ENCODE measurements at places on chromosomes 1 and 21.

GRCh38 chr1:55314740-55315139 lies 99.6 kb upstream of the USP24 start:
- H3K27ac ChIP-seq: no peak overlapping the region
- H3K4me3 ChIP-seq: no peak overlapping the region
- DNase-seq: no peak
- no peaks in the 10 kb centered on the region for H3K36me3 ChIP-seq
- H3K4me1 ChIP-seq: no peaks in the 10 kb centered on the region

DNA sequence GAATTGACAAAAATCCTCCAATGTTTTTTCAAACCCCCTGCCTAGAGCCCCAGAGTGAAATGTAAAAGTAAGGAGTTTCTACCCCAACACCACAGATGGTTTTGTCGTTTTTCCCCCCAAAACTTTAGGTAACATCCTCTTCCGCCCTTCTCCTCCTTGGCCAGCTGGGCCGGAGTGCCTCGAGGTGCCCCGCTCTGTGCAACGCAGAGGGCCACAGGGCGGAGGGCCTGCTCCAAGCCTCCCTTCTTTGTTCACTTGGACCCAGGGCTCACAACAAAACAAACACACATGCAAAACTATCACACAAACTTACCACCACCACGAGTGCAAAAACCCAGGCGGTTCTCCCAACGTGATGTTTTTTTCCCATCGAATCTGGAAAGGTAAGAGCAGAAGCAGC lies 1.9 kb downstream of the SSBP3 start:
- DNase-seq: no peak
- no peaks in the 10 kb centered on the region for H3K27me3 ChIP-seq
- H3K4me3 ChIP-seq: peak overlapping the region; percentile 89
- H3K4me1 ChIP-seq: peaks cover 7% of the 10 kb centered on the region
- no peak overlapping the region for H3K27ac ChIP-seq

DNA sequence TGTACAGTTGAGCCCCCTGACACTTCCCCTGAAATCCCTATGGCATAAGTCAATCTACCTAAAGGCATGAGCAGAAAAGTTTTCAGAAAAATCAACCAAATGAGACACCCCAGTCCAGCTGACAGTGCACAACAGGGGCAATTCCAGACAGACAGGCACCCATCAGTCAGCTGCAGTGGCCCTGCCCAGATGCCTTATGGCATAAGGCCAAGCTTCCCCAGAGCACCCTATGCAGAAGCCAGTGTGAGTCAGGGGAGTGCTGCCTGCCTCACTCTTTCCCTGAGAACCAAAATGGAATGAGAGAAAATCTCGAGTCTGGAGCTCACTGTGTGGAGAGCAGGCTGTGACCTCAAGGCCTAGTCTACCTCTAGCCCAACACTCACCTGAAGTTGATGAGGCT lies 38.1 kb downstream of the MRAP start:
- no peaks in the 10 kb centered on the region for H3K4me1 ChIP-seq
- no peaks in the 10 kb centered on the region for H3K27me3 ChIP-seq
- peaks cover 58% of the 10 kb centered on the region for H3K36me3 ChIP-seq
- no peak for DNase-seq
- no peak overlapping the region for H3K27ac ChIP-seq
- no peak overlapping the region for H3K4me3 ChIP-seq

- H3K27ac ChIP-seq: no peak overlapping the region
- no peaks in the 10 kb centered on the region for H3K4me1 ChIP-seq
- no peaks in the 10 kb centered on the region for H3K36me3 ChIP-seq
- no peak overlapping the region for H3K4me3 ChIP-seq
Observed at GRCh38 chr1:17844185-17844826, 89.2 kb downstream of the ACTL8 start.

DNA sequence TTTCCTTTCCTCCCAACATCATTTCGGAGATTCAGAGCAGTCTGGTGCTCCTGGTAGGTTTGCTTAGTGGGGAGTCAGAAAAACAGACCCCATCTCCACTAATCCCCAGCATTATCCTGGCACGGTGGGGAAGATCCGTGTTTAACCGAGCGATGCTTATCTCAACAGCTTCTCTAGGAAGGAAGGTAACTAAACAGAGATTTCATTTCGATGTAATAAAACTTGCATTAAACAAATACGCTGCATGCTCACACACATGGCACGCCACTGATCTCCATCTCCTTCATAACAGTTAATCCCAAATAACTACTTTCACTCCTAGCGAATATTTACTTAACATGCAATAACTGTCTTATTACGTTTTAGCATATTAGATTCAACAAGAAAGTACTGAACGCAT lies 144.6 kb upstream of the CD34 start:
- no peak overlapping the region for H3K4me3 ChIP-seq
- H3K27ac ChIP-seq: no peak overlapping the region
- no peak for DNase-seq
- H3K27me3 ChIP-seq: no peaks in the 10 kb centered on the region

GRCh38 chr1:206512851-206513180 lies 5.5 kb downstream of the RASSF5 start:
- peaks cover 13% of the 10 kb centered on the region for H3K27me3 ChIP-seq
- H3K27ac ChIP-seq: no peak overlapping the region
- no peaks in the 10 kb centered on the region for H3K36me3 ChIP-seq
- no peaks in the 10 kb centered on the region for H3K4me1 ChIP-seq
- no peak overlapping the region for H3K4me3 ChIP-seq

GRCh38 chr1:207259391-207259790 lies 62.1 kb upstream of the CD55 start:
- no peaks in the 10 kb centered on the region for H3K4me1 ChIP-seq
- no peak overlapping the region for H3K4me3 ChIP-seq
- H3K27ac ChIP-seq: no peak overlapping the region
- H3K36me3 ChIP-seq: peaks cover 6% of the 10 kb centered on the region
- peak; percentile 38 for DNase-seq
- no peaks in the 10 kb centered on the region for H3K27me3 ChIP-seq

GRCh38 chr1:220341126-220341525 lies 68.9 kb upstream of the RAB3GAP2 start:
- H3K36me3 ChIP-seq: no peaks in the 10 kb centered on the region
- no peak overlapping the region for H3K27ac ChIP-seq
- no peak overlapping the region for H3K4me3 ChIP-seq
- H3K27me3 ChIP-seq: no peaks in the 10 kb centered on the region

DNA sequence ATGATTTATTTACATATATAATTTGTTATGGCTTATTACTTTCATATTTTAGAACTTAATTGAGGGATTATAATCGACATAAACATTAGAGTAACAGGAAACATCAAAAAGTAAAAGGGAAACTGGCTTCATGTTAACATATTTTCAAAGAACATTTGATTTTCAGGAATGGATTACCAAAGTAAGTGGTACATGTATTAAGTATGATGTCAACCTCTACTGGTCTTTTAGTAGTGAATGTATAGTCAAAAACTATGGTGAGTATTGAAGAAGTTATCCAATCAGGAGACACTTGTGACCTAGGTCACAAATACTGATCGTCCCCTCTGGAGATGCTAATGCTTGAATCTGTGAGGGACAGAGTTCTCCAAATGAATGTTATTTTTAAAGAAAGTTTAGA lies 768.9 kb upstream of the ADGRL4 start:
- H3K4me3 ChIP-seq: no peak overlapping the region
- H3K27me3 ChIP-seq: no peaks in the 10 kb centered on the region

DNA sequence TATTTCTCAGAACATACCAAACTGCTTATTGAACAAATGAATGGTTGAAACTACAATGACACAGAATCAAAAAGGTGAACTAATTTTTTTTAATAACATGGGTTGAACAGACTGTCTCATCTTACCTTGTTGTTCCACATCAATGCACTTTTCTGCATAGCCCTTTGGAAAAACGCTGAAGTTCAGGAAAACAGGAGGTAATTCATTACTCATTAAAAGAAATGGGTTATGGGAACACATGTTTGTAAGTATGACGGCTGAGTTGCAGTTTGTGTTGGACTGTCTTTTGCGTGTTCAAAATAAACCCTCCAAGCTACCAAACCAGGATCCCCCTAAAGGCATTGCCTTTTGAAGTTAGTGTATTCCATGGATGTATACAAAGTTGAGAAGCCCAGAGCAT lies 514.9 kb upstream of the PKN2 start:
- DNase-seq: no peak
- no peak overlapping the region for H3K4me3 ChIP-seq
- H3K36me3 ChIP-seq: no peaks in the 10 kb centered on the region
- no peaks in the 10 kb centered on the region for H3K27me3 ChIP-seq
- no peaks in the 10 kb centered on the region for H3K4me1 ChIP-seq

DNA sequence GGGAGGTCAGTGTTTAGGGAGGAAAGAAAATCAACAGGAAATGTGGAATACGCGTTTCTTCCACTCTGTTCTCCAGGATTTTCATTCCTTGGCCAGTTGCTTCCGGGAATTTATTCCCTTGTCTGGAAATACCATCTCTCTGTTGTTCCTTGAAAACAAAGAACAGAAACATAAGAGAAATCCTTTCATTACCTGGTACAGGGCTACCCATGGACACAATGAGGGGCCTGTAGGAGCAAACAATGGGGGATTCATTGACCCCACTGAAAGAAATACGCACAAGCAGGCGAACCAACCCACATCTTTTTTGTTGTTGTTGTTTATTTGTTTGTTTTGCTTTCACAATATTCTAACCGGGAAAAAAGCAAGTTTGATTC lies 20.0 kb upstream of the BACE2 start:
- no peak overlapping the region for H3K27ac ChIP-seq
- no peak for DNase-seq
- peaks cover 7% of the 10 kb centered on the region for H3K4me1 ChIP-seq
- H3K4me3 ChIP-seq: no peak overlapping the region
- no peaks in the 10 kb centered on the region for H3K27me3 ChIP-seq
- H3K36me3 ChIP-seq: no peaks in the 10 kb centered on the region

DNA sequence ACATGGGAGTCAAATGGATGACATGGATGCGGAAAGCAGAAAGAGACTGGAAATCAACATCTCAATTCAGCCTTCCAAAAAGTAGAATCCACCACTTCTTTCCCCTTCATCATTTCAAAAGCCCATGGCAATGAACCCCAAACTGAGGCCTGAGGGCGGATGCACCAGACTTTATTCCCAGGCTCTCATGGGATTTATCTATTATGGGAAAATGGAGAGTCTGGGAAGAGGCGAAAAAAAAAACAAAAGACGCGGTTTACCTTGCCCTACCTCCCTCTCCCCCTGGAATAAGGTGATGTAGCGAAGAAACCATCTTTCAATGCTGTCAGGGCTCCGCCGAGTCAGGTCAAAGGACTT lies 624 bp downstream of the KIFAP3 start:
- H3K36me3 ChIP-seq: no peaks in the 10 kb centered on the region
- H3K4me3 ChIP-seq: peak overlapping the region; percentile 79
- H3K27me3 ChIP-seq: no peaks in the 10 kb centered on the region
- H3K4me1 ChIP-seq: no peaks in the 10 kb centered on the region
- no peak overlapping the region for H3K27ac ChIP-seq
- no peak for DNase-seq

DNA sequence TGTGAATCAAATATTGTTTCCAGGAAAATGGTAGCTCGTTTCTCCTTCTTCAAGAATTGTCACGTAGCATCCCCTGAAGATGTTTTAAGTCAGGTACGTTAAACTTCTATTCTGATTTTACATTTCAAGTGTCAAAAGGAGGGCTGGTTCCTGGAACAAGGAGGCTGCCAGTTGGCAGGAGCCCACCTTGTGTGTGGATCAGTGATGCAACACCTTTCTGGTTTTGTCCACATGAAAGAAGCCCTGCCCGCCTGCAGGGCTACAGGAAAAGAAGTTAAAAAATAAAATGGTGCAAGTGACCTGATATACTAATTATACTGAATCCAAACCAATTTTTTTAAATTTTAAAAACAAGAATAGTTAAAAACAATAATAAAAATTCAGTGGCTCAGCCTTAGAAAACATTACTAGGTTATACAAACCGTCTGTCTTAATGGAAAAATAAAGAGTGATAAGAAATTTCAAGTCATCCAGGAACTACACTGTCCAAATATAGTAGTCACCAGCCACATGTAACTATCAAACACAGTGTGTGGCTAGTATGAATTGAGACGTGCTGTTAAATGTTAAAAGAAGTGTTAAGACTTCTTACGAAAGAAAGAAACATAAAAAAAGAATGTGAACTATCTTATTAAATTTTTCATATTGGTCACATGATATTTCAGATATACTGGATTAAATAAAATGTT lies 123.1 kb downstream of the APP start:
- H3K4me1 ChIP-seq: no peaks in the 10 kb centered on the region
- H3K36me3 ChIP-seq: peaks cover 63% of the 10 kb centered on the region
- H3K27me3 ChIP-seq: no peaks in the 10 kb centered on the region
- DNase-seq: no peak
- no peak overlapping the region for H3K4me3 ChIP-seq
- no peak overlapping the region for H3K27ac ChIP-seq

GRCh38 chr21:39051588-39051949 lies 131.7 kb downstream of the PSMG1 start:
- H3K4me3 ChIP-seq: no peak overlapping the region
- H3K27ac ChIP-seq: no peak overlapping the region
- H3K36me3 ChIP-seq: no peaks in the 10 kb centered on the region
- no peaks in the 10 kb centered on the region for H3K4me1 ChIP-seq

- no peaks in the 10 kb centered on the region for H3K27me3 ChIP-seq
- no peak for DNase-seq
- H3K4me1 ChIP-seq: no peaks in the 10 kb centered on the region
- no peak overlapping the region for H3K4me3 ChIP-seq
- H3K36me3 ChIP-seq: no peaks in the 10 kb centered on the region
Observed at GRCh38 chr1:100861379-100861778, 33.3 kb downstream of the EXTL2 start.

DNA sequence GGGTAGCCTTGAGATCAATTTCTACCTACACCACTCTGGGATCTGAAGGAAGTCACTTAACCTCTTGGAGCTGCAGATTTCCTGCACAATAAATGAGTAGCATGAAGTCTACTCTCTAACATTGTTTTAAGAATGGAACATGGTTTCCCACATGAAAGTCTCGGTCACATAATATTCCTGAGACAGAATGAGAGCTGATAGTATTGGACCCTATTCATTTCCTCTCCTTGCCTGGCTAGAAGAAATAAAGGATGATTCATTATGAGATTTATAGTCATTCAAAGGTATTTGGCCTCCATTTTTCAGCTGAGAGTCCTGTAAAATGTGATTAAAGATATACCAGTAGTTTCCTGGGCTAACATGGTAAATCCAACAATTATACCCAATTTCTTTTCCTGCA lies 56.7 kb downstream of the ARHGAP29 start:
- no peaks in the 10 kb centered on the region for H3K27me3 ChIP-seq
- DNase-seq: no peak
- no peaks in the 10 kb centered on the region for H3K4me1 ChIP-seq

GRCh38 chr1:42439940-42440339 lies 15.9 kb downstream of the ZMYND12 start:
- H3K36me3 ChIP-seq: no peaks in the 10 kb centered on the region
- H3K4me3 ChIP-seq: no peak overlapping the region
- no peak for DNase-seq
- no peaks in the 10 kb centered on the region for H3K27me3 ChIP-seq
- H3K27ac ChIP-seq: no peak overlapping the region

- no peak overlapping the region for H3K27ac ChIP-seq
- no peaks in the 10 kb centered on the region for H3K27me3 ChIP-seq
- no peak overlapping the region for H3K4me3 ChIP-seq
Observed at GRCh38 chr1:117553471-117553870, 52.4 kb upstream of the TENT5C start.

- no peak overlapping the region for H3K27ac ChIP-seq
- H3K36me3 ChIP-seq: peaks cover 25% of the 10 kb centered on the region
- H3K4me1 ChIP-seq: peaks cover 8% of the 10 kb centered on the region
- no peak overlapping the region for H3K4me3 ChIP-seq
- DNase-seq: no peak
Observed at GRCh38 chr1:94920061-94920460, 6.8 kb downstream of the CNN3 start.

GRCh38 chr1:17207540-17207939 lies 2.6 kb downstream of the PADI1 start:
- H3K27ac ChIP-seq: no peak overlapping the region
- H3K4me3 ChIP-seq: no peak overlapping the region
- no peaks in the 10 kb centered on the region for H3K4me1 ChIP-seq
- no peaks in the 10 kb centered on the region for H3K27me3 ChIP-seq
